ENCODE measurements at places on chromosomes 3 and 15.

DNA sequence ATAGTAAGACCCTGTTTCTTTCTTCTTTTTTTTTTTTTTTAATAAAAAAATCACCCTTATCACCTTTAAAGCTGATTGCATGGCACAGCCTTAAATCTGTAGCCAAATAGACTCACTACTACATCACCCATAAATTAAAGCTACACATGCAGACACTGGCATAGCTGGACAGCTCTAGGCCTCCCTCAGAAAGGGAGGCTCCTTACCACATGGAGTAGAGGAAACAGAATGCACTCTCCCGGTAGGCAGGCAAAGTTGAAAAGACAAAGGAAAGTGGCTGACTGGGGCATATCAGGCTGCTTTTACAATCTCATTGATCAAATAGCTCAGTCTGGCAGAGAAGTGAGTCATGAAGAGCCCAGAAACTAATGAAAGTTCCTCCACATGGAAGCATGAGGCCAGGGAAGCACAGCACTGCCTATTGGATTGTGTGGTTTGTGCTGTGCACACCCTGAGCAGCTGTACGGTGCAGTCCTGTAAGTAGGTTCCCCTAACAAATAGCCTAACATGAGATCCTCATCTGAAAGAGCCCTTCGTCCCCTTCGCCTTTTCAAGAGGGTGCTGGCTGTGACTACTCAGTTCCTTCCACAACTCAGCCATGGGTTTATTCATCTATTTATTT, 32.7 kb upstream of the FAM98B start:
- no peak for DNase-seq

DNA sequence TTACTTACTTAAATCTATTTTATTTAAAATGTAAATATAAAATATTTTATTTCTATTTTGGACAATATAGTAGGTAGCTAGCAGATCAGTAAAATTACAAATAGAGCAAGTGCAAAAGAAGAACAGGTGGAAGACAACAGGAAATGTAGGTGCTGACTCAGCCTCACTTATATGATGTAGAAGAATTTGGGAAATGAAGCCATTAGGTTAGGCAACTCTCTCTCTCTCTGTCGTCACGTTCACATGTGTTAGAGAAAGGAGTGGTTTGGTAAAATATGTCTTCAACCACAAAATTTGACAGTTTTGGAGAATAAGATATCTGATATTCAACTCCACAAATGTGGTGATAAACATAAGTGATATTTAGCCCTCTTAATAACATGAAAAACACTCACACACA, 532.5 kb upstream of the KCNMB2 start:
- no peak for DNase-seq

GRCh38 chr3:172152874-172153273, 113.5 kb downstream of the FNDC3B start:
- peak; percentile 76 for DNase-seq

- DNase-seq = no peak
Measured at GRCh38 chr3:125641891-125642290, 46.6 kb upstream of the OSBPL11 start.

- no peak for DNase-seq
Measured at GRCh38 chr3:11240496-11240895, 31.7 kb upstream of the ATG7 start.

GRCh38 chr3:119146578-119147375, 812 bp downstream of the TEX55 start:
- no peak for DNase-seq

GRCh38 chr15:69194854-69195253, 34.4 kb downstream of the GLCE start:
- DNase-seq = no peak

- DNase-seq = no peak
Measured at GRCh38 chr3:56776556-56776950, 25.2 kb downstream of the ARHGEF3 start.

- no peak for DNase-seq
Measured at GRCh38 chr15:68808770-68809169, 11.9 kb downstream of the ANP32A start.

DNA sequence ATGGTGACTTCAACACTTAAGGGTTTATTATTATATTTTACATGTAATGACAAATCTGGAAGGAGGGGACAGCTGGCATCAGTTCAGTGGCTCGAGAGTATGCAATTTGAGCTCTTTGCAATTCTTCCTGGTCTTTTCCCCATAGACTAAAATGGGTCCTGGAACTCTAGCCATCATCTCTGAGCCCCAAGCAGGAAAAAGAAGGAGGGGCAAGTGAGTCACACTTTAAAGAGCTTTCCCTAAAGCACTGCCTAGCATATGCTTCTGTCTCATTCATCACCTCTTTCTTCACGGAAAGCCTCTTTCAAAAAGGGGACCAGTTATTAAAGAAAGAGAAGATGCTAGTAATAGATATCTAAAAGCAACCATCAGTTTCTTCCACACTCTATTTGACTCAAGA, 466.3 kb downstream of the ZIC1 start:
- no peak for DNase-seq

DNA sequence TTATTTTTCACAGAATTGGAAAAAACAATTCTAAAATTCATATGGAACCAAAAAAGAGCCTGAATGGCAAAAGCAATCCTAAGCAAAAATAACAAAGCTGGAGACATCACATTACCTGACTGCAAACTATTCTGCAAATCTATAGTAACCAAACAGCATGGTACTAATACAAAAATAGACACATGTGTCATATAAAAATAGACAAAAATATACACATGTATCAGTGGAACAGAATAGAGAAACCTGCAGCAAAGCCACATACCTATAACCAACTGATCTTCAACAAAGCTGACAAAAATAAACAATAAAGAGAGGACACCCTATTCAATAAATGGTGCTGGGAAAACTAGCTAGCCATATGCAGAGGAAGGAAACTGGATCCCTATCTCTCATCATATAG, 259.6 kb downstream of the IGSF11 start:
- DNase-seq = no peak

- no peak for DNase-seq
Measured at GRCh38 chr3:94127115-94127514, 64.3 kb downstream of the NSUN3 start.

- DNase-seq = no peak
Measured at GRCh38 chr15:41594801-41595746, 36.1 kb downstream of the TYRO3 start.

GRCh38 chr3:35484929-35485530, 154.3 kb upstream of the ARPP21 start:
- DNase-seq = no peak

- DNase-seq = no peak
Measured at GRCh38 chr3:44297255-44297654, 41.3 kb upstream of the TCAIM start.

DNA sequence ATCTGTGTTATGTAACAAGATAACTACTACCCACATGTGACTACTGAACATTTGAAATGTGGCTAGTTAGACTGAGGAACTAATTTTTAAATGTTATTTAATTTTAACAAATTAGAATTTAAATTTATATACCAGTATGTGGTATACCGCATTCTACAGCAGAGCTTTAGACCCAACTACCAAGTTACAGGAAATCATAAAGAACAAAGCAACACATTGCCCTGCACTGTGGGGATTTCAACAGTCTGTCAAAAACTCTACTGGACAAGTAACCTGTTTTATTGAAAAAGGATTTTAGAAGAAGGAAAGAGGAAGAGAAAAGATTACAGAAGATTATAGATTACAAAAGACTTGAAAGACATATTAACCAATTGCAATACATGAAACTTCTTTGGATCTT, 64.9 kb downstream of the DPH6 start:
- no peak for DNase-seq

DNA sequence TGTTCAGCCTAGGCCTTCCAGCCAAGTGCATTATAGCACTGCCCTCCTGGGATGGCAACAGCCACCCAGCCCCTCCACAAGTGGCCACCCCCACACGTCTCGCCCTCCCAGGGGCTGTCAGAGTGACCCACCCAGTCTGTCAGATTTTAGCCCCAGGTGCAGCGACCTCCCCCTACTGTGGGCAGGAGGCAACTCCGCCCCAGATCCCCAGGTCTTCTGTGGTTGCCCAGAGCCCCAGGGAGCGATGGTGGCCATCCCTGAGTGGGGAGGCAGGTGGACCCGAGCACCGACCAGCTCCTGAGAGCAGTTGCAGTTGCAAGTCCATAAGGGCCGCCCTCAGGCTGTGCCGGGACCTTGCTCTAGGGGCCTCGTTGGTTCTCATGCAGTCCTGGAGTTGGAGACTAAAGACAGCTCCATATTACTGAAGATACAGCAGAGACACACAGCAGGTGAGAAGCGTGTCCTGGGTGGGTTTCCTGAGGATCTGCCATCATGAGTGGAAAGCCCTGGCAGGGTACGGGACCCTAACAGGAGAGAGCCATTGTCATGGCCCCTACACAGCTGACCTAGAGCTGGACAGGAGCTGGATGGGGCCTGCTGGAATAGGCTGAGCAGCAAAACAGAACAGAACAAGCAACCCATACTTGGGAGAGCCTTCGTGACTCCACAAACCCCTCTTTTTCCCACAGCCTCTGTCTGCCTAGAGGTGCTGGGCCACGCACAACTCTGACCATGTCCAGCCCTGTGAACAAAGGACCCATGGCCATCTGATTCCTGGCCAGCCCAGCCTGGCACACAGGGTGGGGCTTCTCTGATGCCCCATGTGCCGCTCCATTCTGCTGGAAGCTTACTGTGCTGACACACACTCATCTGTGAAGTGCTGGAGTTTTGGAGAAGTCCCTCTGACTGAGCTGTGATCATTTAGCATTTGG, 110.3 kb upstream of the ALDH1A3 start:
- DNase-seq = no peak

- no peak for DNase-seq
Measured at GRCh38 chr15:43095708-43096347, 10.0 kb downstream of the UBR1 start.

- no peak for DNase-seq
Measured at GRCh38 chr3:42498791-42499477, 3.5 kb upstream of the VIPR1 start.

- no peak for DNase-seq
Measured at GRCh38 chr3:67518236-67518635, 136.2 kb downstream of the SUCLG2 start.

DNA sequence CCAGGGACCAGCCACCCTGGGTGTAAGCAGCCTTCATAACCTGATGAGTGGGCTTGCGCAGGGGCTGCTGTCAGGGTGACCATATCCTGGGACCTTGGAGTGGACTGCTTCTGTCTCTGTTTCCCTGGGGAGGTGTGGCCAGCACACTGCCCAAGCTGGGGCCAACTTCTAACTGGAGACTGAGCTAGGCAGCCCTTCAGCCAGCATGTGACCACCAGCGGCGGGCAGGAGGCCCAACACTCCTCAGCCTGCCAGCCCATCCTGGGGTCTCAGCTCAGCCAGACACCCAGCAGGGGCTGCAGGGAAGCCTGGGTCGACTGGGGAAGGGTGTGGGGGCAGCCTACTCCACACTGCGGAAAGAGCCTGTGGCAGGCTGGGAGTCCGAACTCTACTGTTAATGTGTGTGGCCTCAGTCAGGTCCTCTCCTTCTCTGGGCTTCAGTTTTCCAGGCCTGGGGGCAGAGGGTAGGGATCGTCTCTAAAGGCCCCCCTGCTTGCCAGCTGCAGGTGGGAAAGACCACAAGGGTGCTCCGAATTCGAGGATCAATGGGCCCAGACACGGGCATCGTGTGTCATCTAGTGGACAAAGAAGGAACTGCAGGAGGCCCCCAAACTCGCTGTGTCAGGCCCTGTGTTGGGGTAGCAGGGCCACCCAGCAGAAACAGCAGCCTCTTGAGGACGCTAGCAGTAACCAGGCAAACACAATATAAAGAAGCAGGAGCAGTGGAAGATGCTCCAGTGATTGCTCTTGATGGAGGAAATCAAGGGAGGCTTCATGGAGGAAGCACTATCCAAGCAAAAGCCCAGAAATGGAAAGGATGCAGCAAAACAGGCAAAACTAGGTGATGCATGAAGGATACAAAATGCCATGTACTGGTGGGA, 2.0 kb upstream of the SEMA3G start:
- DNase-seq = no peak

- no peak for DNase-seq
Measured at GRCh38 chr15:29962407-29962806, 120.3 kb upstream of the GOLGA8J start.

- DNase-seq = no peak
Measured at GRCh38 chr3:12719541-12719940, 39.5 kb downstream of the TMEM40 start.

- DNase-seq = no peak
Measured at GRCh38 chr15:57298843-57299550, 77.3 kb upstream of the CGNL1 start.

GRCh38 chr15:27702581-27702980, 396.5 kb downstream of the OCA2 start:
- DNase-seq = no peak

DNA sequence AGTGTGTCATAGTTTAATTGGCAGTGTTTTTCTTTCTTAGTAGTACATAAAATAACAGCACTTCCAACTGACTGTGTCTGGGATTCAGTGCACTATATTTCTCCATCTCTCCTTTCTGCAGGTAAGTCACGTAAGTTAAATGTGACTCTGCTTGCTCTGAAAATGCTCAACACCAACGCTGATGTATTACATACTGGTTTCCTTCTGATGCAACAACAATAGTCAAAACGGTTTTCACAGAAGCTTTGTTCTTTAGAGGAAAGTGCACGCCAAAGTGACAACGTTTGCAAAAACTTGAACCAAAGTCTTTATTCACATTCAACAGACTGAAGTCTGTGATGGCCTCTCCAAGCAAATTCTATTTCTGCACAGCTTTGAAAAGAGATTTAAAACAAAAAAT, 707.1 kb upstream of the CFAP20DC start:
- DNase-seq = no peak

GRCh38 chr3:14303336-14304100, 98.9 kb upstream of the SLC6A6 start:
- DNase-seq = no peak

DNA sequence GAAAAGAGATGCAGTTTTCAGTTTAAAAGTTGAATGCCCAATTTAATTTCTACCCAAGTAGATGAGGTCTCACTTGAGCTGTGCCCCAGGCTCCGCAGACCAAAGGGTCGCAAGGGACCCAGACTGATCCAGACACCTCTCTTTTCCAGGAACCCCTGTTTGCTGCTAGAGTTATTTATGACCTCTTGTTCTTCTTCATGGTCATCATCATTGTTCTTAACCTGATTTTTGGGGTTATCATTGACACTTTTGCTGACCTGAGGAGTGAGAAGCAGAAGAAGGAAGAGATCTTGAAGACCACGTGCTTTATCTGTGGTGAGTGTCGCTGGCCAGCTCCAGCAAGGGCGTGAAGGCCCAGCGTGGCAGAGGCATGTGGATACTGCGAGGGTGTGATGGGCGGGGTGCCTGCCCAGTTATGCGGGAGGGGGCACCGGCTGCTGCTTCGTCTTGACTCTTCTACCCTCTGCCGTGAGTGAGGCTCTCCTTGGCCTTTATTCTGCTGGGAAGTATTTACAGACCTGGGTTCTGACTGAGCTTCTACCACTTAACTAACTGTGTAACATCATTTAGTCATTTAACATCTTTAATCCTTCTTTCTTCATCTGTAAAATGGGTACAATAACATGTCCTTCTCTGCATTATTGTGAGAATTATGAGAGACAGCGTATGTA, 164.2 kb upstream of the BHLHE40 start:
- no peak for DNase-seq

DNA sequence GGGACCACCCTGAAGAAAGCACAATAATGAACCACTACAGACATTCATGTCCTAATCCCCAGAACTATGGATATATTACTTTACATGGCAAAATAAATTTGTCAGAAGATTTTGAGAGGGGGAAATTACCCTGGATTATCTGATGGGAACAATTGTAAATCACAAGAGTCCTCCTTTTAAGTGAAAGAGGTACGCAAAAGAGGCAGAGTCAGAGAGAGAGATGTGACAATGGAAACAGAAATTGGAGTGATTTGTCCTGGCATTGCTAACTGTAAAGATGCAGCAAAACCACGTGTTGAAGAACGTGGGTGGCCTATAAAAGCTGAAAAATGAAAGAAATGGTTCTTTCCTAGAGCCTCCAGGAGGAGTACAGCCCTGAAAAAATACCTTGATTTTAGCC, 1121.4 kb upstream of the ALCAM start:
- DNase-seq = no peak

Measured in left hindlimb (tissue), 1 donor.